Uterus (tissue), 4 donors: ENCODE measurements at places on chromosomes 4 and X.

- no peak for DNase-seq
These were observed 93.9 kb downstream of the NSUN7 start for GRCh38 chr4:40843696-40844095.

DNA sequence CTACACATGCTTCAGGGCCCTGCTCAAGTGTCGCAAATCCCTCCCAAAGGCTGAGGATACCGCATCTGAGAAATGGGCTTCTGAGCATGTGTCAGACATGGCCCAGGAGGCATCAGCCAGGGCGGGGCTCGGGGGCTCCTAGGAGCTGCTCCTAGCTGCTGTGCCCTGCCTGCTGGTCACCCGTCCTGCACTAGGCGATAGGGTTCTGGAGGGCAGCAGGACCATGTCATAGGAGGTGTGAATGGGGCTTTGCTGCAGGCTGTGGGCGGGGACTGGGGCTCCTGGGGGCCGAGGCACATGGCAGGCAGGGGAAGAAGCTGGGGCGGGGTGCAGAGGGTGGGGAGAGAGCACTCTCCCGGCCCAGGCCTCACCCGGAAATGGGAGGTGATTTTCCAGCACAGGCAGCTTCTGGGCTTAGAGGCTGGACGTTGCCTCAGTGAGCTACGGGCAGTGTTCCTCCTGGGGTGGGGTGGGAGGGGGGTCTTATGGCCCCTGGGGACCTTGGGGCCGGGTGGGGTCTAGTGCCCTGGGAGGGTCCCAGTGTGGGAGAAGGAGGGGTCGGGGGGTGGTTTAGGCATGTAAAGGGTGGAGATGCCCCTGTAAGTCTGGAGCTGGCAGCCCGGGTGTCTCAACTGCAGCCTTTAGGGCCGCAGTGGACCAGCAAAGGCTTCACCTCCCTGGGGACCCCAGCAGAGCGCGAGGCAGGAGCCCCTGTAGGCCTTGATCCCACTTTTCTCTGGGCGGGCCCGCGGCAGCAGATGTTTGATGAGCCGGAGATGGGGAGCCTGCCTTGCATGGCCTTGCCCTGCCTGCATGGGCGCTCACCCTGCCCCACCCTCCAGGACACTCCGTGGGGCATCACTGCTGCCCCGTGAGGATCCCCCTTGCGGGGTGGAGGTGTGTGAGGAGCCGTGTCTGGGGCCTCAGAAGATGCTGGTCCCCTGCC lies 98.6 kb upstream of the LRPAP1 start:
- DNase-seq: peak; percentile 50

GRCh38 chr4:123218981-123219380 lies 177.6 kb upstream of the SPRY1 start:
- DNase-seq: no peak

DNA sequence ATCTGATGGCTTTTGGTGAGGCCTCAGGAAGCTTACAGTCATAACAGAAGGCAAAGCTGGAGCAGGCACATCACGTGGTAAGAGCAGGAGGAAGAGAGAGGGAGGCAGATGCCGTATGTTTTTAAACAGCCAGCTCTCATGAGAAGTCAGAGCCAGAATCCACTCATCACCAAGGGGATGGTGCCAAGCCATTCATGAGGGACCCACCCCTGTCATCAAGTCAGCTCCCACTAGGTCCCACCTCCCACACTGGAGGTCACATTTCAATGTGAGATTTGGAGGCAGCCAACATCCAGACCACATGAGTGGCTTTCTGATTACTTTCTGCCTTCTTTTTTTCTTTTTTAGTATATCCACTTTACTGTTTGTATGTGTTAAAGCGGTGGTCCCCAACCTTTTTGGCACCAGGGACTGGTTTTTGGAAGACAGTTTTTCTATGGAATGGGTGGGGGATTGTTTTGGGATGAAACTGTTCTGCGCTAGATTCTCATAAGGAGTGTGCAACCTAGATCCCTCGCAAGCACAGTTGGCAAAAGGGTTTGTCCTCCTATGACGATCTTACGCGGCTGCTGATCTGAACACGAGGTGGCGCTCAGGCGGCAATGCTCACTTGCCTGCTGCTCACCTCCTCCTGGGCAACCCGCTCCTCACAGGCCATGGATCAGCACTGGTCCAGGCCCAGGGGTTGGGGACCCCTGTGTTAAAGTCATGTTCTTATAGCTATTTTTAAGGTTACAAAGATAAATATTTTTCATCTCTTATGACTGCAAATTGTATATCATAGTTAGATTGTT lies 61.7 kb downstream of the SLIT2 start:
- no peak for DNase-seq

- no peak for DNase-seq
These were observed 1712.4 kb upstream of the TENM3 start for GRCh38 chr4:180530787-180531186.

GRCh38 chr4:56745042-56745441 lies 63.9 kb upstream of the HOPX start:
- DNase-seq: no peak

DNA sequence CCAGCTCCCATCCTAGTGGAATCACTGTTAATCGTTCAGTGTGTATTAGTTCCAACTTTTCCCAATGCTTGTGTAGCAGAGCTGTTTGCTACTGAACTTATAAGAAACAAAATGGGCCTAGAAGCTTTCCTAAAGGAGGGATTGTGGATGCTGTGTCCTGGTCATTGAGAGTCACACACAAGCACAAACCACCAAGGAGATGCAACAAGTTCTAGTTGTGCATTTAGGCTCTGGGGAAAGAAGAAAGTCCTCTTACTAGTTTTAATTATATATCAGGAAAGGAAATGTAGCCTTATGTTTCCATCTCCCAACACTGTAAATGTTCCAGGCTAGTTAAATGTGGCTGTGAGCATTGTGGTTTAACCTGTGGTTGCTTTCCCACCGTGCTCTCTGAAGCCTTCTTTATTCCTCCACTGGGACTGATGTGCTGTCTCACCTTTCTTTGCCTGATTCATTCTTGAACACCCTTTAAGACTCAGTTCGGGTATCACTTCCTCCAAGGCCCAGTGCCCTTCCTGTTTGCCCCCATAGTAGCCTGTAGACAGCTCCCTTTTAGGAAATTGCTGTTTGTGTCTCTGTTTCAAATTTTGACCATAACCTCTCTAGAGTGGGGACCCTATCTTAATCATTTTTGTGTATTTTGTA lies 34.3 kb downstream of the ATP10D start:
- no peak for DNase-seq

- DNase-seq: no peak
These were observed 118.8 kb upstream of the AFF2 start for GRCh38 chrX:148381603-148382002.

- DNase-seq: no peak
These were observed 593 bp downstream of the ELF4 start for GRCh38 chrX:130109429-130110378.

DNA sequence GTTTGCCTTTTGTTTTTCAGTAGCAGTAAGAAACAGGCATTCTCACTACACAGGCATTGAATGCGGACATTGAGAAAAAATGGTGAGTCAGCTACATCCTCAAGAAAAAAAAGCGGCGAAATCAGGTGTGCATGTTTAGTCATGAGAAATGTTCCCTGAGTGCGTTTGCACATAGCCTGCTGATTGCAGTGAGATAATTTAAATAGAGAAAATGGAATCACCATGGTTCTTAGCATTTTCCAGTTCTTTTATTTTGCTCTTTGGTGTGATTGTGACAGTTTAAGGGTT lies 54.1 kb upstream of the CLDN34 start:
- no peak for DNase-seq

DNA sequence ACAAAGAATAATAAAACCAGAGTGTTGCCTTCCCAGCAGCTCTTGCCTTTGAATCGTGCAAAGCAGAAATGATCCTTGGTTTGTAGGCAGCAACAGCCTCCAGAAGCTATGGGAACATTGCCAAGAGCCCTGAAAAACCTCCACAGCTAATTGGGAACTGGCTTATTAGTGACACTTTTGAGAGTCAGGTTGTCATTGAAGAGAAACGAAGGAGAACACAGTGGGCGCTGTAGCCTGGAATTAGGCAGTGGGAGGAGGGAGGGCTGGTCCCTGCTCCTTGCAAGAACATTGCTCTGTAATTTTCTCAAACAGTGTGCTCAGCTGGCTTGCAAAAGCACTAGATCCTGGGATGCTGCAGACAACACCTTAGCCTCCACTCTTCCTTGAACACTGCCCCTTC lies 331.5 kb upstream of the EMCN start:
- DNase-seq: no peak

DNA sequence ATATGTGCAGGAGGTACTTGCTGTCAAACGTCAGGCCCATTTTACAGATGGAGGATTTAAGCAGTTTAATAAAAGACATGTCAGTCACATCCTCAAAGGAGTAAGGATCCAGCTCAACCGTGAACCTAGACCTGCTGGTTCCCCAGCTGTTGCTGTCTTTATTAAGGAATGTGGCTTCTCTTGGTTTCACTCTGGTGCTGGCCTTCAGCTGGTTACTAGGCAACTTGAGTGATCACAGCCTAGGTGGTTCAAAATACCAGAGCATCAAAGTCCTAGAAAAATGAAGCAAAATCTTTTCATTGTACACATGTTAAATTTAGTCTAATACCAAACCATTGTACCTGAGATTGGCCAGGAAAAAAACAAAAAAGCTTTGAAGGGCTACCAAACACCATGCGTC lies 32.7 kb upstream of the GLRA2 start:
- DNase-seq: no peak

GRCh38 chr4:54566608-54567007 lies 91.1 kb upstream of the KIT start:
- no peak for DNase-seq

DNA sequence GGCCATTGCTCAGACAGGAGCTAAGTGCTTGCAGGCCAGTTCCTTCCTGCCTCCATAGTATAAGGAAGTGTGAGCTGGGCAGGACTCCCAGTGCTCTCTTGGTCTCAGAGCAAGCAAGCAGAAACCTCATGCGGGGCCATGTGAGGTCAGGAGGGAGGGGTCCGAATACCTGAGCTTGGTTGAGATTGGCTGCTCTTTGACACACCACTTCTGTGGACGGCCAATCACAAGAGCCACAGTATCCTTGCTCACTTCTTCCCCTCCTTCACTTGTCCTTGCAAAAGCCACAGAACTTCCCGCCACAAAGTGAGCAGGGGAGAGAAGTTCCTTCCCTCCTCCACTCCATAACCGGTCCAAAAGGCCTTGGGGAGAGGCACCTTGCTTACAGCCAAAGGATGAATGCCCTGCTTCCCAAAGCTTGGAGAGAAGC lies 56.7 kb downstream of the PRPS1 start:
- DNase-seq: peak; percentile 81

GRCh38 chr4:128787509-128788311 lies 21.8 kb upstream of the JADE1 start:
- no peak for DNase-seq

DNA sequence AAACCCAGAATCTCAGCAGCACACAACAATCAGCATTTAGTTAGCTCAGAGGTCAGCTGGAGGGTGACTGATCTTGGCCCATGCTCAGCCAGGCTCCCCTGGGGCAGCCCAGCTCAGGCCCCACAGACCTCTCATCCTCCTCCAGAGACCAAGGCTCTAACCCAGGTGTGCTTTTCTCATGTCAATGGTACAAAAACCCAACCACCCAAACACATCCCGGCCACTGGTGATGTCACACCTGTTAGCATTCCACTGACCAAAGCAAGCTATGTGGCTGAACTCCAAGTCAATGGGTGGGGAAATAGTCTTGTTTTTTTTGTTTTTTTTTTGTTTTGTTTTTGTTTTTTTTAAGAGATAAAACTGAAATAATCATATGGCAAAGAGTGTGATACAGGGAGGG lies 77.5 kb downstream of the CYTL1 start:
- no peak for DNase-seq

GRCh38 chrX:69076088-69076487 lies 89.2 kb downstream of the PJA1 start:
- no peak for DNase-seq

- DNase-seq: no peak
These were observed 20.0 kb upstream of the VCX2 start for GRCh38 chrX:8191022-8191421.

- no peak for DNase-seq
These were observed 821 bp upstream of the NALF2 start for GRCh38 chrX:69503228-69503781.

DNA sequence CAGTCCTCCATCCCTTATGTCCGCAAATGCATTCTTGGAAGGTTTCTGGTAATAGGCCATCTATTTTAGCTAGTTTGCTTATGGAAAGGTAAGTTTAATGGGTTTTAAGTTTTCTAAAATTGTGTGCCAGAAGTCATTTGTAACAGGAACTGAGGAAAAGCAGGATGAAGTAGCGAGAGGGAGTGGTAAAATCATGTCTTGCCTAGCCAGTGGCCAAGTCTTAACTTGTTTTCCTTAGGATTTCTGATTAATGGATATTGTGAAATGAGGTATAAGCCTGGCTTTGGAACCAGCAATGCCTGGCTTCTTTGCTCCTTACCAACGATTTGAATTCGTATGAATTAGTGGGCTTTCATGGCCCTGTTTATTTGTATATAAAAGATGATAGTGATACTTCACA lies 7.3 kb downstream of the SEC24B start:
- DNase-seq: no peak

- DNase-seq: no peak
These were observed 119.7 kb downstream of the MGST2 start for GRCh38 chr4:139785356-139785755.

DNA sequence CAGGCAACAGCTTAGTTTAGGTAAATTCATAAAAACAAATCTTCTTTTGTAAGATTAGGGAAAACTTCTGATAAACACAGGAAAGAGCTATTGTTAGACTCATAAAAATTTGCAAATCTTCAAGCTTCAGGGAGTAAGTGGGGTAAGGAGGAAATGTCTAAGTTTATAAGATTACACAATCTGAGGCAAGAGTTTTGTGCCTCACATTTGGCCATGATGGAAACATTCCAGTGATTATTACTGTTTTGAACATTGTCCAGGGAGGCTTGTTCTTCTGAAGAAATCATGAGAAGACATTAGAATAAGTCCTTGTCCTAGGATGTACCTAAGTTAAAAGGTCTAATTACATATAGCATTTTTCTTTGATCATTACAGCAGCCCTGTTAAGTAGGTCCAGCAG lies 72.8 kb downstream of the MAOB start:
- DNase-seq: peak; percentile 53

DNA sequence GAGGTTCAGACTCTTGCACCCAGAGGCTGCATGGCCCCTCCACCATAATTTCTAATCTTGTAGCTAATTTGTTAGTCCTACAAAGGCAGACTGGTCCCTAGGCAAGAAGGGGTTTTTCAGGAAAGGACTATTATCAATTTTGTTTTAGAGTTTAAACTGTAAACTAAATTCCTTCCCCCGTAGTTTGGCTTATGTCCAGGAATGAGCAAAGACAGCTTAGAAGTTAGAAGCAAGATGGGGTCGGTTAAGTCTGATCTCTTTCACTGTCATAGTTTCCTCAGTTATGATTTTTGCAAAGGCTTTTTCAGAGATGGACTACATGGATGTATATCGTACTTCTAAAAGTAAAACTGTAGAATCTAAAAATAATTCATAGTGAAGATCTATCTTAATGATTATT lies 258.1 kb upstream of the IL1RAPL1 start:
- no peak for DNase-seq
